Glomerular endothelial cell (primary cell): ENCODE measurements at places on chromosomes 7 and 10. TPM values are rescaled to one million over a fixed set of nuclear protein-coding genes. Genes with fewer than 3 reads are reported as not detected.

OPN1SW gene
- not detected in 2 replicates for total RNA-seq

TUBAL3 gene
- 0.12 TPM in 1 of 2 replicates, not detected in the other for total RNA-seq

GRCh38 chr10:20885678-20886077 lies 11.4 kb downstream of the NEBL start:
- DNase-seq = no peak

- no peak for DNase-seq
Observed at GRCh38 chr10:30435073-30435422, 1.1 kb downstream of the MAP3K8 start.

- DNase-seq = no peak
Observed at GRCh38 chr7:18179093-18179492, 151.4 kb upstream of the PRPS1L1 start.

DNA sequence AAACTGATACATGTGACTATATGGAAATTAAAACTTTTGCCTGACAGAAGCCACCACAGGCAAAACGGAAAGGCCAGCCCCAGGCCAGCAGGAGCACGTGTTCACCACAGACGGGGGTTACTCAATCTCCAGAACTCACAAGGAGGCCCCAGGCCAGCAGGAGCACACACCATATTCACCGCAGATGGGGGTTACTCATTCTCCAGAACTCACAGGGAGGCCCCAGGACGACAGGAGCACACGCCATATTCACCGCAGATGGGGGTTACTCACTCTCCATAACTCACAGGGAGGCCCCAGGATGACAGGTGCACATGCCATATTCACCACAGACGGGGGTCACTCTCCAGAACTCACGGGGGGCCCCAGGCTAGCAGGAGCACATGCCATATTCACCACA lies 61.5 kb downstream of the NKX6-2 start:
- DNase-seq = no peak
